DMS 273 treated with DMSO at 0.1 percent for 48 hours (cell line): ENCODE measurements at places on chromosomes 5 and 9.
A peak's percentile ranks its signal among the peaks of the same experiment; 100 is the strongest.

DNA sequence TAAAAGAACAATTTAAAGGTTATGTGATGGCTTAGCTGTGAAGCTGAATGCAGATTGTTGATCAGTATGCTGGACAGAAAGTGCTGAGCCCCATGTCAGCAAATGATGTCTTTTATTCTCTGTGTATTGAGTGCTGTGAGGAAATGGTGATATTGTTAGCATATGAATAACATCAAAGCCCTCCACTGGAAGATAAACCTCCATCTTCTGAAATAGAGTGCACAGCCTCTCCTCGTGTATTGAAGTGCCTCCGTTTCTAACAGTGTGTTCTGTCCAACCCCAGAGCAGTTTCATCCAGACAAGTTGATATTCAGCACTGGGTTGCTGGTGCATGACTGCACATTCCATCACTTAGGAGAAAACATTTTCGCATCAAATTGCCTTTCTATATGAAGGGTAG, 242.9 kb downstream of the CSNK1G3 start:
- no peak for DNase-seq

- DNase-seq = no peak
These were observed 434.7 kb downstream of the DTWD2 start for GRCh38 chr5:118553662-118554061.

GRCh38 chr5:67283988-67284487, 87.4 kb upstream of the CD180 start:
- no peak for DNase-seq

GRCh38 chr9:82554381-82554780, 508.6 kb downstream of the RASEF start:
- DNase-seq = no peak

DNA sequence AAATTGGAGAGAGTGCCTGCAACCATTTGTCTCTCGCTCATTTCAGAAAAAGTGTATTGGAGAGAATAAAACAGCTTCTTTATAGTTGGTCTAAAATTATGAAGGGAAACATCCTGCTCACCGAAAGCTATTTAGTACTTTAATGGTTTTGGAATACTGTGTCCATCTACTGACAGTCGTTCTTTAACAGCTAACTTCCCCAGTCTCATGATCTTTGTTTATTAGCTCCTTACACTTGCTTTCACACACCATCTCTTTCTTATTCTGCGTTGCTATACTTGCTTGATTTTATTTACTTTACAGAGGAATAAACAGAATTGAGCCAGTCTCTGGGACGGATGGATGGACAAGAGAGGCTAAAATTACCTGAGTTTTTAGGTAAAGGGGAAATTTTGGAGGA, 229.3 kb downstream of the CCDC171 start:
- no peak for DNase-seq

- no peak for DNase-seq
These were observed 132.0 kb downstream of the PIK3R1 start for GRCh38 chr5:68347536-68347935.

DNA sequence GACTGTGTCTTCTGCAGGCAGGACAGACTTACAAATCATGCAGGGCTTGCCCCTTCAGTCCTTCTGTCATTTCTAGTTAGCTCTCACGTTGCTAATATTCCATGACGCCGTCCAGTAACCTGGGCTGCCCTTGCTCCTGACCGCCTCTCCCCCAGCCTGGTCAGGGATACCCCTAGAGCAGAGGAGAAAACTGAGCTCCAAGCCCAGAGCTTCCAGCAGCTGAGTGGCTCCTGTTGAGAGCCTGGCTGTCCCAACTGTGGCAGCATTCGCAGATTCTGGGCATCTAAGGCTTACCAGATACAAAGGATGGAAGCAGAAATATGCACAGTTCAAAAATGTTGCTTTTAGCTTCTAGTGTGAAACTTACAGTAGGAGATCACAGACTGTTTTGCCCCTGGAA, 185.2 kb downstream of the CD180 start:
- no peak for DNase-seq

GRCh38 chr9:76891874-76892273, 14.0 kb downstream of the PRUNE2 start:
- no peak for DNase-seq

DNA sequence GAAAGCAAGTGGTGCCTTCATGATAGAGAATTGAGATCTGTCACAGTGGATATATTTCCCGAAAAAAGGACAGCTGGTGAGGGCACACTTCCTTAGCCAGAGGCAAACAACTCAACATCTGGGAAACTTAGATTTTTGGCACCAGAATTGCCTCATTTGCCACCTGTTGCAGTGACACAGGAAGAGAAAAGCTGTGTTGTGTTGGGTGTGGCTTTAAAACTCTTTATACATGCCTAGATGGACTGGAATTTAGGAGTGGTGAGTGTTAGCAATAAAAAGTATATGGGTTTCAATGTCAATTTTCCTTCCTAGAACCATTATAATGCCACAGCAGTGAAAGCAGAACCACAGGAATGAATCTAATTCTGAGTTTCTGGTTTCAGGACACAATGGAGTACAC, 62.6 kb upstream of the CEMIP2 start:
- DNase-seq = peak; percentile 51

DNA sequence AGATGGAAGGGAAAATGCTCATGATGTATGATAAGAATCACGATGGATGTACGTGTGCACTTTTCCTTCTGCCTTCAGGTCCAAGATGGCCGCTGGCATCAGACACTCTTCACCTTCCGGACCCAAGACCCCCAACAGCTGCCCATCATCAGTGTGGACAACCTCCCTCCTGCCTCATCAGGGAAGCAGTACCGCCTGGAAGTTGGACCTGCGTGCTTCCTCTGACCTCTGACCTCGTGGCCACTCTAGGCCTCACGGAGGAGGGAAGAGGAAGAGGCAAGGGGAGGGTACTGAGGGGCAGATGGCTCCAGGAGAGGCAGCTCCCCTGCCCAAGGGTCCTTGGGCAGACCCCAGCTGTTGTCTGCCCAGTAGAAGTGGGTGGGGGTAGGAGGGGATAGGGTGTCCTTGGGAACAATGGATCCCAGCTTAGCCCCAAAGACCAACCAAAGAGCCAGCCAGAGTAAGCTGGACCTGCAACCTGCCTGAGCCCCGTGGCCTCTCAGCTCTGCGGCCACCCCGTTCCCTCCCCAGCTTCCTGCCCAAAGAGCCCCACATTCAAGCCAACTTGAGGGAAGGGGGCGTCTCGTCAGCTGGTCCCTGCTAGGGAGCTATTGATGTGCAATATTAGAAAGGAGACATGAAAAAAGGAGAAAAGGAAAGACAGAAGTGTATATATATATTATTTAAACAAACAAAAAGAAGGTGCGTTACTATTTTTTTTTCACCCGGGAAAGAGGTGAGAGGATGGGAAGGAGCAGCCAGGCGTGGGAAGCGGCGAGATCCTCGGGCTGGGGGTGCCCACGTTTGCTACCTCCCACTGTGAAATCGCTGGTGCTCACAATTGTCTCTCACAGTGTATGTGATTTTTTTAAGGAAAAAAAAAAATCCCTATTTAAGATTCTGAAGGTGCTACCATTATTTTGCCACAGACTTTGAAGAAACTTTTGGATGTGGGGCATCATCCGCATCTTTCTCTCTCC, 12.1 kb upstream of the ORM1 start:
- no peak for DNase-seq

DNA sequence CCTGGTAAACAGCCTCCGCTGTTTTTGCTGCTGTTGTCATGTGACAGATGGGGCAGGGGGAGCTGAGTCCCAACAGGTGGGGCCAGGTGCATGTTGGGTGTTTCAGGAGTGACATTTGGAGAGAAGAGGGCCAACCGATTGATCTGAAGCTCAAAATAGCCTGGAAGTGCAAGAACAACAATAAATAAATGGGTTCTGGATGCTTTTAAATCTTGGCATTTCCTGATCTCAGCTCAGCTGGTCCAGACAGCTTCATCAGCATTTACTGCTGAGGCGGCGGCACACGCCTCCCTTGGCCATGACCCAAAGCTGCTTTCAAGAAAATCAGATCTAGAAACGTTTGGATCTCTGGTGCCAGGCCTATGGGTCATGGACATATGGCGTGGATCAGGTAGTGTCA, 70.5 kb downstream of the PPARGC1B start:
- DNase-seq = no peak

GRCh38 chr5:166373817-166374216, 1917.6 kb upstream of the WWC1 start:
- no peak for DNase-seq

GRCh38 chr9:14652729-14653377, 40.4 kb downstream of the ZDHHC21 start:
- no peak for DNase-seq

DNA sequence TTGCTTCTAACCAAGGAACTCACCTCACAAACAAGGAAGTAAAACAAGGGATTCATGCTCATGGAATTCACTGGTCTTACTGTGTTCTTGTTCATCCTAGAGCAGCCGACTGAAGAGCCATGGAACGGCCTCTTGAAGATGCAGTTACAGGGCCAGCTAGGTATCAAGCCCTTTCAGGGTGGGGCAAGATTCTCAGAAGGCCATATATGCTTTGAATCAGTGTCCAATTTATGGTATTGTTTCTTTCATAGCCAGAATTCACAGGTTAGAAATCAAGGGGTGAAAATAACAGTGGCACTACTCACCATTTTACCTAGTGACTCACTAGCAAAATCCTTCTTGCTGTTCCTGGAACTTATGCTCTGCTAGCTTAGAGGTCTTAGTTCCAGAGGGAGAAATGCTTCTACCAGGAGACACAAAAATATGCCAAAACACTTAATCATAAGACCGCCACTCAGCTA, 159.5 kb upstream of the CDH10 start:
- no peak for DNase-seq

GRCh38 chr9:134317400-134317789, 8.9 kb upstream of the RXRA start:
- DNase-seq = no peak

- DNase-seq = no peak
These were observed 71.0 kb downstream of the SSBP2 start for GRCh38 chr5:81679885-81680284.

GRCh38 chr9:81174023-81174422, 515.3 kb downstream of the TLE1 start:
- DNase-seq = no peak

GRCh38 chr5:159050316-159051143, 49.2 kb downstream of the EBF1 start:
- peak; percentile 28 for DNase-seq

DNA sequence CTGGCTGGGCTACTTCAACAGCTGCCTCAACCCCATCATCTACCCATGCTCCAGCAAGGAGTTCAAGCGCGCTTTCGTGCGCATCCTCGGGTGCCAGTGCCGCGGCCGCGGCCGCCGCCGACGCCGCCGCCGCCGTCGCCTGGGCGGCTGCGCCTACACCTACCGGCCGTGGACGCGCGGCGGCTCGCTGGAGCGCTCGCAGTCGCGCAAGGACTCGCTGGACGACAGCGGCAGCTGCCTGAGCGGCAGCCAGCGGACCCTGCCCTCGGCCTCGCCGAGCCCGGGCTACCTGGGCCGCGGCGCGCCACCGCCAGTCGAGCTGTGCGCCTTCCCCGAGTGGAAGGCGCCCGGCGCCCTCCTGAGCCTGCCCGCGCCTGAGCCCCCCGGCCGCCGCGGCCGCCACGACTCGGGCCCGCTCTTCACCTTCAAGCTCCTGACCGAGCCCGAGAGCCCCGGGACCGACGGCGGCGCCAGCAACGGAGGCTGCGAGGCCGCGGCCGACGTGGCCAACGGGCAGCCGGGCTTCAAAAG, 36.9 kb upstream of the TTC1 start:
- no peak for DNase-seq

- DNase-seq = peak; percentile 70
These were observed 96.7 kb downstream of the CAVIN4 start for GRCh38 chr9:100674419-100675122.

DNA sequence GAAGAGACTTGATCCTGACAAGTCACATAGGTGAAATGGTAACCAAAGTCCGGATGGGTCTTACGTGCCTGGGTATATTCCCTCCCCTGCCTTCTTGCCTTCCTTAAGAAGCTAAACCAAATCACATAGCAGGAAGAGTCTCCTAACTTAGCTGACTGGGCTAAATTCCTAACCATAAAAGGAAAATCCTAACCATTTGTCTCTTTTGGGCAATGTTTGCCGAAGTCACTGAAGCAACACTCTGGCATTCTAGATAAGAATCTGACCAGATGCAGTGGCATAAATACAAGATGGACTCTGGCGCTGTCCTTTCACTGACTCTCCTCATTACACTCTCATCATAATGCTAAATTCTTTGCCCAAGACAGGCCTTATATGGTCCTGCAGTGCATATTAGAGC, 625.5 kb upstream of the RORB start:
- no peak for DNase-seq

- no peak for DNase-seq
These were observed 28.5 kb downstream of the GLDC start for GRCh38 chr9:6616951-6617602.

- no peak for DNase-seq
These were observed 2.3 kb downstream of the DENND4C start for GRCh38 chr9:19232823-19233194.

DNA sequence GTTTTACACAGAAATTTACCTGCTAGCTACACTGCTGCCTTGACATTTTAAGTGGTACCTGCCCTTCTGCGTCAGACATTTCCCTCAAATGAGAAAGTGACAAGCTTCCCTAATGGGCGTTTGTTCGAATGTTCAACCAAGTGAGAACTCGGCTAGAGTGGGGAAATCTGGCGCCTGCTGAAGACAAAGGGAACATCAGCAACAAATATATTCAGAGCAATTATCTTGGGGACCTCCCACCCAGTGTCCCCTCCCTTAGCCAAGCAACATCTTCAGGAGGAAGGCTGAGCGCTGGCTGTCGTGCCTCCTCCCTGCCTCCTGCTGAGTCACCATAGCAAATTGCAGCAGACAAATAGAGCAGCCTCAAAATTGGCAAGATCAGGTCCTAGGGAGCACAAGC, 57.1 kb downstream of the MFAP3 start:
- DNase-seq = no peak

DNA sequence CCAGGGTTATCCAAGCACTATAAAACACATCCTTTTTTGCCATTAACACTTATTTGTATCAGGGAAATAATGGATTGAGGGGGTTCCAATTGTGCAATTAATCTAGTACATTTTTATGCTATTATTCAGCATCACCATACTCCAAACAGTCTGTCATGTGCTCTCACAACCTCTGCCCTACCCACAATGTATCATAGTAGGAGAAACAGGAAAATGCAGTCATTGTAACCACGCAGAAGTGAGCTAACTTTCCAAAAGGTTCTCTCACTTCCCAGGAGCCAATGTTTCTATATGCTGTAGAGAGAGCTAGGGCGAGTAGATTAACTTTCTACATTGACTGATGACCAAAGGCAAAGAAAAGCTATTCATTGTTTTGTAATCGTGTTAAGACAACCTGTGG, 29.8 kb downstream of the DAB2 start:
- no peak for DNase-seq

- DNase-seq = no peak
These were observed 545.8 kb upstream of the ARRDC3 start for GRCh38 chr5:91928754-91929521.

DNA sequence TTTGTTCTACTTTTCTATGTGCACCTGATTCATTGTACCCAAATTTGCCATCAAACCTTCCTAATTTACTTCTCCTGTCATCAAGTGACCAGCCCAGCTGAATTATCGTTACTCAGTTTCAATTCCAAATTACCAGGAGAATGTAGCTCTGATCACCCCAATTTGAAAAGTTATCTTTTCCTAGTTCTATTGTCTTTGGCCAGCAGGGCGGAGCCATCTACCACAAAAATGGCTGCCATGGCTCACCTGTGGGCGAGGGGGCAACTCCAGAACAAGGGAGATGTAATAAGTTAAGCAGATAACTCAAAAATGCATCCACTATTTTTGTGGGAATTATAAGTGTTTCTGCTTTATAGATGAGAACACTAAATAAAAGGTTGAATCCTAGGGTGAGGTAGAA, 133.8 kb upstream of the MOCS2 start:
- no peak for DNase-seq

- DNase-seq = no peak
These were observed 1162.9 kb upstream of the WWC1 start for GRCh38 chr5:167128581-167128980.

- peak; percentile 7 for DNase-seq
These were observed 417.8 kb downstream of the TMEM161B start for GRCh38 chr5:87850843-87851242.
